ENCODE measurements at places on chromosomes 1 and 21.

- DNase-seq, result peak; percentile 6
Measured at GRCh38 chr1:190320952-190321351, 156.7 kb downstream of the BRINP3 start.

DNA sequence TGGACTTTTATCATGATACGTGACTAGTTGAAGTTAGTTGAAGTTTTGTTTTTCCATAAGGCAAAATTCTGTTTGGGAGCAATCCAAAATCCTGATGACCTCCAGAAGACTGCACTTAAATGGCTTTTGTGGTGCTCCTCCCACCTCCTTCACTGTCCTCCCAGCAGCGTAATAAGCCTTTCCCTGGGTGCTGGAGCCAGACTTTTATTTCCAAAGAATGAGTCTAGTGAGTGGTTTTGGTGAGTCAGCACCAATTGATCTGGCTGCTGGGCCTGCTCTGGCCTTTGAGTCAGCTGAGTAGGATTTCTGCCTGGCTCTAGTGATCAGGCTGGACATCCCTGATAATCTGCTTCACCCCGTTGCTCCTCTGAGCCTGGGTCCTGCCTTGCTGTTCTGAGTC is 21.7 kb upstream of the KCND3 start:
- no peak for DNase-seq

- no peak for DNase-seq
Measured at GRCh38 chr1:14390816-14391215, 207.7 kb upstream of the KAZN start.

DNA sequence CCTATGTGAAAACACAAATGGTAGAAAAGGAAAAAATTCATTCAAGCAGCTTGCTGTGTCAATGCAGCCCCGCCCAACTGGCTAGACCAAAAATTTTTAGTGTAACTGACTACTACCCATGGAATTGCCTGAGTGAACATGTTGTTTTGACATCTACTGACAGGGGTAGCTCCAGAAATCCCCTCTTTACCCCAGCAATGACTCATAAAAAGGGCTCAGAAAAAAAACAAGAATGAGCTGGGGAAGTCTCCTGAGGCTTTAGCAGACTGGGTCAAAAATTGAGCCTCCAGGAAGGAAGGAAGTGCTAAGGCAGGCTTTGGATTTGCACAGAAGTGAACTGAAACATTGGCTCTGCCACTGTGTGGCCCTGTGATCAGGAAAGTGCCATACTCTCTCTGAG is 24.4 kb upstream of the FGGY start:
- DNase-seq, result no peak

- DNase-seq, result peak; percentile 10
Measured at GRCh38 chr1:89198491-89199072, at the start of gene GBP4. Gene GBP4 (minus strand): TSS chr1:89198942. CDS start chr1:89198834, 108 bp downstream.

DNA sequence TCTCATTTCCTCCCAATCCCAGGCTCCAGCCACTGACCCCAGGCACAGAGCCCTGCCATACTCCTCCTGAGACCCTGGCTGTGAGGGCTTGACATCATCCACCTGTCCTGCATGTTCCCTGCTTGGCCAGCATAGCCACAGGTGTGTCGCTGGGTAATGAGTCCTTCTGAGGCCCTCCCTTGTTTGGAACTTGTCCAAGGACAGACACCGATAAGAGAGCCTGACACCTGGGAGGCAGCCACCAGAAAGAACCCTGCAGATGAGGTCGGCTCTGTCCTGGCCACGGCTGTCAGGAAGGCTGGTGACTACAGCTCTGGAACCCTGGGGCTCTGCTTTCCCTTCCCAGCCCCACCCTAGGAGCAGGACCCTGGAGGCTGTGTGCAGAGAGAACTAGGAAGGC is 34.6 kb downstream of the TMEM63A start:
- no peak for DNase-seq

GRCh38 chr1:117758444-117759316 is 152.8 kb downstream of the TENT5C start:
- DNase-seq, result peak; percentile 70

DNA sequence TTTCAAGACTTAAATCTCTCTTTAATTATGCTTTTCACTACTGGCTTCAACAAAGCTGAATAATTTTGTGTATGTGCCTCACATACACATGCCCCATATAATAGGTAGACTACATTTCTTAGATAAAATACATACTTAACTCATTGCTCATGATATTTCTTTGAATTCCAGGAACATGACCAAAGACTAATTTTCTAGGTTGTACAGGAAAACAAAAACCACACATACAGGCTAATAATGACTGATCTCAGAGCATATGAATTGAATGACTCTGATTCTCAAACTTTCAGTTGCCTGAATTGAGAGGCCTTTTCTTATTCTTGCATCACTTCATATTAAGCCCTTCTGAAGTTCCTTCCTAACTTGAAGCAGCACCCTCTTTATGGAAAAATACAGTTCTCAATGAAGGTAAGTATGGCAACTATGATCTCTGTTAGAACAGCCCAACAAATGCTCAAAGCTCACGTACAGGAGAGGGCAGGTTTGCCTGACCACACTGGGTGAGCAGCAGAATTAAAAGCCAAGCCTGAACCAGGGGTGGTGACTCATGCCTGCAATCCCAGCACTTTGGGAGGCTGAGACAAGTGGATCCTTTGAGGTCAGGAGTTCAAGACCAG is 22.6 kb upstream of the UAP1 start:
- DNase-seq, result no peak

DNA sequence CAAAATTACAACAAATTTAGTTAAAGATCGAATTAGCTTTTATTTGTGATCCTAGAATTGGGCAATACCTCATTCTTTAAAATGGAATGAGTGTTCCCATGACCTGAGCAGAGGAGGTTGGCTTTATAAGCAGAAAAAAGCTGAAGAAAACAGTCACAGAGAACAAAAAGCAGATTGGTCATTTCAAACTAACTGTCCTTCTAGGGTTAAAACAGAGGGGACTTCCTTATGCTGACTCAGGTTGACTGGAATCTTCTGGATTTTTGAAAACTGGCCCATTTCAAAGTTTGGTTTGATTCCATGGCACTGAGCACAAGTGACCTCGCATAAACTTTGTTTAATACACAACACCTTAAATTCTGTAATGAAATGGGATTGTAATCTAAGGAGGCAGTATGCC is 17.6 kb downstream of the NFASC start:
- no peak for DNase-seq

DNA sequence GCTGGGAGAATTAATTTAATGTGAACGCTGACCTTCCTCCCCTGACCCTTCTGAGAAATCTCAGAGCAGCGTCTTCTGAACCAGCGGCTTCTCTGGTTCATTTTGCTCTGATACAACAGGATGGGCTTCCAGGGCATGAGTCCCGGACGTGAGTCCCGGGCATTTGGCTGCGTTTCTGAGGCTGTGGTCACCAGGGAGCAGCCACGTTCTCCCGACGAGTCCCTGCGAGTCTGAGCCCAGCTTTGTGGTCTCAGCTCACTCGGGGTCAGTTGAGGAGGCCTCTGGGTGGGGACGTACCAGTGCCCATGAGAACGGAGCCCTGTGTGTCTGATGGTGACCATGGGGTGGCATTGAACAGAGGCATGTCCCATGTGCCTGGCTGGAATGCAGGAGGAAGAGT is 17.7 kb upstream of the OBSCN start:
- DNase-seq, result no peak

GRCh38 chr1:80896781-80897356 is 903.9 kb upstream of the ADGRL2 start:
- DNase-seq, result no peak

DNA sequence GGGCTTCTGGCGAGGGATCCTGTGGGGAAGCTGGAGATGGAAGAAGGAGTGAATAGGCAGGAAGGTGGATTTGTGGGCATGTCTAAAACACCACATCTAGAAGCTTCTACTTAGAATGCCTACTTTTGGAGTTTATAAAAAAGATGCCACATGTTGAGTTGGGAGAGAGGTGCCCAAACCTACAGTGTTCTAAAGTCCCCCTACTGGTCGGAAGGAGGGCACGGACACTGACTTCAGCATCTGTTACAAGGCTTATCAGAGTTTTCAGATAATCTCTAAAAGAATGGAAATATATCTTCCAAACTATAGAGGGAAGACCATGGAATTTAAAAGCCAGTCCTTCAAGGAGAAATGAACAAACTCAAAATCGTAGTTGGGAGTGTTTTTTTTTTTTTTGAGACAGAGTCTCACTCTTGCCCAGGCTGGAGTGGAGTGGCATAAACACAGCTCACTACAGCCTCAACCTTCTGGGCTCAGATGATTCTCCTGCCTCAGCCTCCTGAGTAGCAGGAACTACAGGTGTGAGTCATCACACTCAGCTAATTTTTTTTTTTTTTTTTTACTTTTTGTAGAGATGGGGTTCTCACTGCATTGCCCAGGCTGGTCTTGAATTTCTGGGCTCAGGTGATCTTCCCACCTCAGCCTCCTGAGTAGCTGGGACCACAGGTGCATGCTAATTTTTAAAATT is 14.8 kb downstream of the IBA57 start:
- DNase-seq, result no peak

- DNase-seq, result peak; percentile 47
Measured at GRCh38 chr1:186239171-186239570, 135.9 kb downstream of the TPR start.

GRCh38 chr1:197468543-197469175 is 200.6 kb downstream of the CRB1 start:
- DNase-seq, result no peak

DNA sequence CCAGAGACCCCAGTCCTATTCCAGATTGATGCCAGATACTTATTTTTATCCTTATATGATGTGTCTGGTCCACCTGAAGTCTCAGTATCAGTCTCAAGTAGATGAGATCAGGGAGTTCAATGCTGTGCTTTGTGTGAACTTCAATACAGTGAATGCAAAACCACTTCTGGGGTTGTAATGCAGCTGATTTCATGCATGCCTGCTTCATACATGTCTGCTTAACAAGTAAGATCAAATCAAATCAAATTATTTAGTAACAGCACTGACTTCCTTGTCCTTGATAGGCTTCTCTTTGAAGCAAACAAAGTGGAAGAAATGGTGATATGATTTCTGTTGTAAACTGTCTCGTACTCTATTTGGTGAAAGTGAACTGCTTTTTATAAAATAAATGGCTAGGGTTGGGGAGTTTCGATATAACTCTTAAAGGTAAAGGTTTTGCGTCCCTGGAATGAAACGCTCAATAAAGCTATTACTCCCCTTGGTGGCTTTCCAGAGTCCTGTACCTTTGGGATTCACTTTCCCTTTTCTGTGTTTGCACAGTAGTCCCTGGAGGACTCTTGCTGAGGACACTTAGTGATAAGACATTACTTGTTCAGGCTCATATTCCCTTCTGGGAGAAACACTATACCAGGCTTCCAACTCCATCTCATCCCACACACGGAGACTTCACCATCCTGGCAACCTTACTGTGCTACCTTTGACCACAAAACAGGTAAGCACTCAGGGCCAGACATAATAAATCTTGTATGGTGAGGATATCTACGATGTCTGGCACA is 59.3 kb downstream of the FH start:
- DNase-seq, result no peak

DNA sequence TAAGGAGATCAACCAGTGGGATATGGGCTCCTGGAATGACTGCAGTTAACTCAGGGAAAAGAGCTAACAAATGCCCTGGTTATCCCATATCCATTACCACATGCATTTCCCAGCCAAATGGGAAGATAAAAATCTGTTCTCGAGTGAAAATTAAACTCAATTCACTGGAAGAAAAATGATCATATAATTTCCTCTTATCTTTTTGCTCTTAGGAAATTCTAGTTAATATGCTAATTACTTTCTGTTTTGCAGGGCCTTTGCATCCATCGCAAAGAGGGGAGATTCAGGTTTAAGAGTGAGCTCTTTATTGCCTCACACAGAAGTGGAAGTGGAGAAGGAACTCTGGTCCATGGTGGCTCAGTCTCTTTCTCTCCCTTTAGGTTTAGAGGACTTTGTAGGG is 3.9 kb upstream of the IL24 start:
- DNase-seq, result no peak

- no peak for DNase-seq
Measured at GRCh38 chr1:158102881-158103674, 77.6 kb upstream of the CD1D start.

DNA sequence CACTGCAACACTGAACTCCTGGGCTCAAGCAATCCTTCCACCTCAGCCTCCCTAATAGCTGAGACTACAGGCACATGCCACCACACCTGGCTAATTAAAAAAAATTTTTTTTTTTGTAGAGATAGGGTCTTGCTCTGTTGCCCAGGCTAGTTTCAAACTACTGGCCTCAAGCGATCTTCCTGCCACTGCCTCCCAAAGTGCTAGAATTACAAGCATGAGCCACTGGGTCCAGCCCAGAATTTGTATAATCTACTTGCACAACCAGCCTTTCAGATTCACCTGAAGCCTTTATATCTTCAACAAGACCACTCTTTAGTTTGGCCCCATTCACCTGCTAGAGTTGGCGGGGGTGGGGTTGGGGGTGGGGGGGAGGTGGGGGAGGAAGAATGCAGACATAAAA is 181.7 kb upstream of the LMO4 start:
- DNase-seq, result no peak

GRCh38 chr1:36955016-36955415 is 79.3 kb downstream of the GRIK3 start:
- DNase-seq, result no peak

DNA sequence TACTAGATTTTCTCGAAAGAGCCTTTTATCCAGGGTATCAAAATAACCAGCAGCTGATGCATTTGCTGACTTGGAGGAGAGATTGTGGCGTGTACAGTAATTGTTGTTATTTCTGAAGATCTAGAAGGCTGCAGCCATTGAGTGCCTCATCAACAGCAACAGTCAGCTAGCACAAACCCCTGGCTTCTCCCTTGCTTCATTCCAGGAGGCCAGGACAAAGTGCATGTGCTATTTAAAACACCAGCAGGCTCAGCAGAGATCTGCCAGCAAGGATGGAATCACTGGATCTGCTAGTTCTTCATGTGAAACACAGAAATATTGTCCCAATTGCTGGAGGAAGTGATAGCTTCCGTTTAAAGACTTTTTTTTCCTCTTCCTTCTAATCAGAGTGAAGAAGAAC is 2.8 kb upstream of the NGF start:
- no peak for DNase-seq

GRCh38 chr1:176391621-176392020 is 71.4 kb upstream of the PAPPA2 start:
- DNase-seq, result no peak

- no peak for DNase-seq
Measured at GRCh38 chr1:5742032-5742431, 250.2 kb downstream of the NPHP4 start.

DNA sequence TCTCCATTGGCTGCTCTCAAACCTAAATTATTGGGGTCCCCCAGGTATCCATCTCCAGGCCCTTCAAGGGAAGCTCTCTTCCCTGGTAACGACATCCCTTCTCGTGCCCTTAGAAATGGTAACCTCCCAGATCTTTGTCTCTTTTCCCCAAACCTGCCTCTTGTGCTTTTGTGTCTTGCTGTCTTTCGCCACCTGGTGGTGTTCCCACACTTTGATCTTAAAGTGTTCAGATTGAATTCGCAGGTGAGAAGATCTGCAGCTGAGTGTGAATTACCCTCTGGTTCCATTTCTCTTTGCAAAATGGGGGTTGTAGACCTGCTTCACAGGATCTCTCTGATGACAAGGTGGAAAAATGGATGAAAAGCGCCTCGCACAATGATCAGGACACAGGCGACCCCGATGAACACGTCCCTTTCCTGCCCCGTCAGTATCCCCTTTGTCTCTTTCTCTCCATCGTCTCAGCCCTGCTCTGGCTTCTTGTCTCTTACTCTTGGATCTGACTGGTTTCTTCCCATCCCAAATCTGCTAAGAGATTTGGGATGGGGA is 53.1 kb downstream of the DOP1B start:
- DNase-seq, result peak; percentile 45
